Glomerular endothelial cell (primary cell): ENCODE measurements at places on chromosomes 1 and 21. TPM values are rescaled to one million over a fixed set of nuclear protein-coding genes. Genes with fewer than 3 reads are reported as not detected.

- no peak for DNase-seq
Measured at GRCh38 chr1:92953491-92953890, 7.8 kb downstream of the DIPK1A start.

DNA sequence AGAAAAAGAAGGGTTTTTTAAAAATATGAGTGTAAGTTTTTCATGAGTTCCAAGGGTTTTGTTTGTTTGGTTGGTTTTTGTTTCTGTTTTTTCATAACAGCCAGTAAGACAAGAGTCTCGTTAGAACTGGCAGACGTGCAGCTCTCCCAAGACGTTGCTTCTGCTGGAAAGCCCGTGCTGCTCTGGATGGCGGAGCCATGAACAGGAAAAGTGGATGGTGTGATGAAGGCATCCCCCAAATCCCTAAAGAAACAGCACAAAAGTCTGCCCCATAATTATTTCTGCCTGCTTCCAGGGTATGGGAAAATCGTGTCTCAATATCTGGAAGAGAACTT, 157.9 kb upstream of the BACE2 start:
- no peak for DNase-seq

GRCh38 chr1:45326627-45327623, at the start of gene HPDL:
Gene HPDL, plus strand, starts transcription at chr1:45326895. Its CDS starts 254 bp downstream, at chr1:45327149.
- DNase-seq = no peak

- DNase-seq = no peak
Measured at GRCh38 chr1:19209439-19209989, 552 bp downstream of the UBR4 start.

DNA sequence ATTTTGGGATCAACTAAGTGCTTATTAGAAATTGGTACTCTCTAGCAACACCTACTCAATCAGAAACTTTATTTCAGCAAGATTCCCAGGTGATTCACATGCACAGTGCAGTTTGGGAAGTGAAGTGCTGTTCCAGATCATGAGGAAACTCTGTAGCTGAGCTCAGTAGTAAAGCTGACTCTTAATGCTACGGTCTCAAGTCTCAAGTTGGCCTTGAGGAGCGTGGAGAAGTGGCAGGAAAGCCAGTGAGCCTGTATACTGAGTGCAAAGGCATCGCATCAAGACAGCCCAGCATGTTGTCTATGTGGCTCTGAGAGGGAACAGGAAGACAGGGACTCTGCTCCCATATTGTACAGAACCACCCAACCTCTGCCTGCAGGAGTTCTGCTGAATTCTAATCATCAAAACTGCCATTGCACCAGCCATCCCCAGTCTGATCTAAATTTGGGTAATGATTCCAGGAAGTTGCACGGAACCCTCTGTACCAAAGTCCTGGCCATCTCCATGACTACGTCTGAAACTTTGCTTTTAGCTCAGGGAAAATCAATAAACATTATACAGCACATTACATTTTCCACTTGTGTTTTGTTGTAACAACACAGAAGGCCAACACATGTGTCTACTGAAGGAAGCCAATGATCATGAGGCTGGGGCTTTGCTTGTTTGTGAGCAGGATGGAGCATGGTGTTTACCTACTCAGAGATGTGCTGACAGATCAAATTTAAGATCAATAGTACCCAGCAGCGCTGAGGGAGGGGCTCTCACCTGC, 105.1 kb upstream of the TLR5 start:
- no peak for DNase-seq

DNA sequence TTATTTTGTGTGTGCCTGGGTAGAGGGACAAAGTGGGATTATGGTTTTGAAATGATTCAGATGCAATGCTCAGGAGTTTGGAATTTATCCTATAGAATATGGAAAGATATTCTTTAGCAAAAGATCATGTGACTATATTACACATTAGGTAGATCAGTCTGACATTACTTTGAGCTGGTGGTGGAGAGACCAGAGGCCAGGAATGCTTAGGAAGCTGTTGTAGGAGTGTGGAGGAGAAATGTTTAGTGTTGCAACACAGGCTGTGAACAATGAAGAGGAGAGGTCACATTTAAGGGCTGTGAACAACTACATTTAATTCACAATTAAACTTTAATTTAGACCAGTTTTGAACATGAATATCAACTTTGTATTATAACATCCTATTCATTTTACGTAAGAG, 45.3 kb upstream of the PODN start:
- no peak for DNase-seq

- DNase-seq = no peak
Measured at GRCh38 chr1:14220811-14221210, 377.7 kb upstream of the KAZN start.

GRCh38 chr1:204453141-204453772, 41.3 kb downstream of the PIK3C2B start:
- DNase-seq = no peak

- DNase-seq = no peak
Measured at GRCh38 chr1:82390627-82391026, 589.9 kb downstream of the ADGRL2 start.

GRCh38 chr1:22048351-22049192, 3.9 kb upstream of the CDC42 start:
- DNase-seq = no peak

GRCh38 chr1:38026592-38027200, 14.2 kb downstream of the UTP11 start:
- no peak for DNase-seq

DNA sequence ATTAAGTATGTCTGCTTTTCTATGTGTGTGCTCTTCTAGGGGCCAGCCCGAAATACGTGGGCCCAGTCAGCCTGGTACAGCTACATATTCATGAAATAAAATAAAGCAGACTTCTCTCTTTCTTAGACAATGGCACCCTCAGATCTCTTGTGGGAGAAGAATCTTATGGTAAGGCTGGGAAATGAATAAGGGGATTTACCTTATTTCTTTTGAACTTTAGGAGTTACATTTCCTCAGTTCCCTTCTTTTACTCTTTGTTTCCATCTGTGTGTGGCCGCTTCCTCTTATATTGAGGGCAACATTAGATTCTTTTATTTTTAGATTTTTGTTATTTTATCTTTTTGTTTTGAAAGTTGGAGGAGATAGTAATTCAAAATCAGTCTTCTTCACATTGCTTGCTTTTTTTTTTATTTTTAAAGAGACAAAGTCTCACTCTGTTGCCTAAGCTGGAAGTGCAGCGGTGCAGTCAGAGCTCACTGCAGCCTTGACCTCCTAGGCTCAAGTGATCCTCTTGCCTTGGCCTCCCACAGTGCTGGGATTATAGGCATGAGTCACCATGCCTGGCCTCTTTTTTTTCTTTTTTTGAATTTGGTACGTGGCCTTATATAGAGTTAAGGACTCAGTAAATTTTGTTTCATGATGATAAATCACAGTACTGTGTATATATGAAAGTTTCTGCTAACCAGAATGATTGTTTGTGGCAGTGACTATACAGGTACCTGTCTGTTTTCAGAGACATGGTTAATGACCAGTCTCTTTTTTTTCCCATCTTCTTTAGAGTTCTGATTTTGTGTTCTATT, 9.1 kb downstream of the LAMC1 start:
- no peak for DNase-seq

DNA sequence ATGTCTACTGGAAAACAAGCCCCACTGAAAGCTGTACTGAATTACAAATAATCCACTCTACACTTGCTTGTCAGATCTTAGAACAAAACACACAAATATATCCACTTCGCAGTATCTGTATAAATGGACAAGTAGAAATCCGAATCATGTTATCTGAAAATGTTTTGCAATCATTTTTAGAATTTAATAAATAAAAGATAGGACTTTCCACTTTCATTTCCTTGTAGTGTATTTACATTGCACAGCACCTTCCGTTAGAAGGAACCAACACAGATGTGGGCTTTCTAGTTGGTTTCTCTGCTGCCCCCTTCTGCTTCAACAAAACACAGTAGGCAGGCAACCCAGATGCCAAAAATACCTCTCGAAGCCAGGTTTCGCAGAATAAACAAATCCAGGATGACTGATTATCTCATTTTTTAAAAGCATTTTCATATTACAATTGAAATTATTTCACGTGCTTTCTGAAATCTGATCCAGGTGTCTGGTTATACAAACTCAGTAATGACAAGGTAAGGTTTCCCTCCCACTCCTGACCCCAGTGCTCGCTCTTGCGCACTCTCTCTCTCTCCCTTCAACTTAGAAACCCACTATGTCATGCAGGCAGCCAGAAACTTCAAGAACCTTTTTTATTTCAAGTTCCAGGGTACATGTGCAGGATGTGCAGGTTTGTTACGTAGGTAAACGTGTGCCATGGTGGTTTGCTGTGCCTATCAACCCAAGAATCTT, 389.9 kb downstream of the SMYD3 start:
- no peak for DNase-seq

RGS18 gene
- total RNA-seq = not detected in 2 replicates

RGS4 gene
- total RNA-seq = 99.0 and 351 TPM in 2 replicates

SPRR1A gene
- not detected in 2 replicates for total RNA-seq

BARHL2 gene
- not detected in 2 replicates for total RNA-seq

RNU1-2 gene
- total RNA-seq = under 0.01 TPM in 2 replicates

DDX59 gene
- total RNA-seq = 8.9 and 17.9 TPM in 2 replicates

TNFRSF1B gene
- total RNA-seq = 11.0 and 31.9 TPM in 2 replicates

SPATA1 gene
- total RNA-seq = 7.2 TPM in 1 of 2 replicates, not detected in the other
